Activated CD4-positive, alpha-beta T cell treated with anti-CD3 and anti-CD28 coated beads, Interleukin-2, amount 50 U/mL, for 4 hours (primary cell): ENCODE measurements at places on chromosomes 1 and 21.

GRCh38 chr1:156538711-156539440, 33.5 kb downstream of the IQGAP3 start:
- no peak for DNase-seq

GRCh38 chr1:3375245-3375644, 79.2 kb upstream of the ARHGEF16 start:
- DNase-seq, result no peak

GRCh38 chr1:156766298-156767100, 836 bp upstream of the PRCC start:
- DNase-seq, result no peak

DNA sequence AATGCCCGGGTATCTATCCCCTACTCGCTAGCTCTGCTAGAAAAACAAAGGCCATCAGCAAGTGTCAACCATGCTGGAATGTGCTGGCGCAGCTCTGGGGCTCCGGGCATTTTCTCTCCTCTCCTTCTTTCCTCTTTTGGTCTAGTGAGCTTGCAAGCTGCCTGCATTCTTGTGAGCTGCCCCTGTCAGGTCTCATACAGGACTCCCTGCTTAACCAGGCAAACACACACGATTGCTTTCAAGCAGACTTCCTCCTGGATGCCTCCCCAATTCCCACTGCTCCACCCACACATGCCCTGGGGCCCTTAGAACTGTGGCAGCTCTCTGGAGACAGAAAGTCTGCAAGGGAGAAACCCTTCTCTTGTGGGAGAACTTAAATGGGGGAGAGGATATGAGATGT, 35.7 kb upstream of the SUCO start:
- no peak for DNase-seq

DNA sequence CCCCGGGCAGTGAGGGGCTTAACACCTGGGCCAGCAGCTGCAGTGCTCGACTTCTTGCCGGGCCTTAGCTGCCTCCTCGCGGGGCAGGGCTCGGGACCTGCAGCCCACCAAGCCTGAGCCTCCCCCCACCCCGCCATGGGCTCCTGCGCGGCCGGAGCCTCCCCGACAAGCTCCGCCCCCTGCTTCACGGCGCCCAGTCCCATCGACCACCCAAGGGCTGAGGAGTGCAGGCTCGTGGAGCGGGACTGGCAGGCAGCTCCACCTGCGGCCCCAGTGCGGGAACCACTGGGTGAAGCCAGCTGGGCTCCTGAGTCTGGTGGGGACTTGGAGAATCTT, 67.8 kb upstream of the NR5A2 start:
- DNase-seq, result no peak
